ENCODE measurements at places on chromosomes 5 and 9. TPM values are rescaled to one million over a fixed set of nuclear protein-coding genes. Genes with fewer than 3 reads are reported as not detected.

Gene FAM169A
- 7.5 TPM for total RNA-seq

Gene CCDC69
- 68.4 TPM for total RNA-seq

Gene TXNDC8
- total RNA-seq, result not detected

Gene ARSK
- 5.0 TPM for total RNA-seq

Gene ITK
- total RNA-seq, result 34.1 TPM

Gene DDX4
- not detected for total RNA-seq

GRCh38 chr9:129783516-129784361 is 19.2 kb upstream of the TOR1B start:
- H3K4me3 ChIP-seq, result no peak overlapping the region
- no peaks in the 10 kb centered on the region for H3K36me3 ChIP-seq
- no peaks in the 10 kb centered on the region for H3K4me1 ChIP-seq
- H3K27me3 ChIP-seq, result no peaks in the 10 kb centered on the region
- DNase-seq, result peak; percentile 84

- H3K27ac ChIP-seq, result no peak overlapping the region
- H3K27me3 ChIP-seq, result no peaks in the 10 kb centered on the region
- peaks cover 35% of the 10 kb centered on the region for H3K36me3 ChIP-seq
- DNase-seq, result no peak
These were observed 1.0 kb upstream of the HK3 start for GRCh38 chr5:176899946-176900779.

DNA sequence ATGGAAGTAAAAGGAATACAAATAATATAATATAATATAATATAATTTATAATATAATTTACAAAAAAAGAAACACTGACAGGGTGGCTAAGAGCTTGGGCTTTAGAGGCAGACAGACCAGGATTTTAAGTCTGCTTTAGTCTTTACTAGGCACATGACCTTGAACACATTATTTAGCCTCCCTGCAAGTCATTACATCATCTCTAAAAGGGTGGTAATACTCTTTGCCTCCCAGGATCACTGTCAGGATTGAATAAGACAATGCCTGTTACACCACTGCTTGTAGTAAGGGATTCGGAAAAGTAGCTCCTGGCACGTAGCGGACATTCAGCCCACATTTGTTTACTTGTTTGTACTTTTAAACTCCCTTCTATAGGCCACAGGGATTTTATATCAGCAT is 199.8 kb downstream of the GRIA1 start:
- no peaks in the 10 kb centered on the region for H3K27me3 ChIP-seq
- DNase-seq, result no peak
- H3K4me1 ChIP-seq, result no peaks in the 10 kb centered on the region
- no peaks in the 10 kb centered on the region for H3K36me3 ChIP-seq

- H3K4me1 ChIP-seq, result peaks cover 6% of the 10 kb centered on the region
- no peak overlapping the region for H3K4me3 ChIP-seq
- H3K27me3 ChIP-seq, result no peaks in the 10 kb centered on the region
- no peaks in the 10 kb centered on the region for H3K36me3 ChIP-seq
- H3K27ac ChIP-seq, result no peak overlapping the region
These were observed 51.5 kb downstream of the MLLT3 start for GRCh38 chr9:20570756-20571155.

GRCh38 chr5:173853370-173854131 is 34.6 kb upstream of the CPEB4 start:
- no peak overlapping the region for H3K27ac ChIP-seq
- H3K27me3 ChIP-seq, result peaks cover 3% of the 10 kb centered on the region
- no peak overlapping the region for H3K4me3 ChIP-seq
- H3K4me1 ChIP-seq, result peaks cover 5% of the 10 kb centered on the region
- no peaks in the 10 kb centered on the region for H3K36me3 ChIP-seq
- DNase-seq, result no peak

DNA sequence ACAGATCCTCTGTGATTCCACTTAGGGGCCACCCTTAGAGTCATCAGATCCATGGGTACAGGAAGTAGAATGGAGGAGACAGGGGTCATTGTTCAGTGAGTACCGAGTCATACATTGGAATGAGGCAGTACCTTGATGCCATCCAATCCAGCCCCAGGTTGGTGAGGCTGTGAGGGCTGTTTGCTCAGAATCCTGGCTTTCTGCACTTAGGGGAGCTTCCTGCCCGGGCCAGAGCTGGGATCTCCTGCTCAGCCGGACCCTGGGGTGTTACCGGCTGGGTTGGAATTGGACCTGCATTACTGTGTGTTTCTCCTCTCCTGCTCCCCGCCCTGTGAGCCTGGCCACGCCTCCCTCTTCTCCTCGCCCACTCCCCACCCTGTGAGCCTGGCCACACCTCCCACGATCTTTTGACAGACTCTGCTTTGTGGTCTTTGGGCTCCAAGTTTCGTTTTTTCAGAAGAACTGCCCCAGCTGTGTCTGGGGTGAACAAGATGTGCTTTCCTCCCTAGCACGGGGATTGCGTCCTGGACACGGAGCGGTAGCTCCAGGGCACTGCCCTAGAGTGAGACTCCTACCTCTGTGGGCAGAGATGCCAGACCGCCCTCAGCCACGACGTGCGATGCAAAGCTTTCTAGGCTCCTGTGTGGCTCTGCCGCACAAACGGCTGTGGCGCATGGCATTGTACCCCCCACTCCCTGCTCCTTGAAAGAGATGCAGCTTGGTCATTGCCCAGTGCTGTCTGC is 15.4 kb downstream of the TRAF2 start:
- no peaks in the 10 kb centered on the region for H3K27me3 ChIP-seq
- peak; percentile 83 for DNase-seq
- peaks cover 55% of the 10 kb centered on the region for H3K4me1 ChIP-seq
- H3K4me3 ChIP-seq, result no peak overlapping the region
- peak overlapping the region; percentile 92 for H3K27ac ChIP-seq
- H3K36me3 ChIP-seq, result peaks cover 58% of the 10 kb centered on the region

GRCh38 chr5:141349917-141350619 is at the start of gene PCDHGB1:
TSS of gene PCDHGB1 (plus strand) at chr5:141350099. CDS start at chr5:141350261, 162 bp downstream.
- H3K4me3 ChIP-seq, result no peak within 1 kb of the TSS
- DNase-seq, result no peak
- no peak within 1 kb of the TSS for H3K27ac ChIP-seq
- H3K4me1 ChIP-seq, result no peaks in the 10 kb centered on the region
- H3K27me3 ChIP-seq, result peaks cover 95% of the 10 kb centered on the region
- no peaks in the 10 kb centered on the region for H3K36me3 ChIP-seq

DNA sequence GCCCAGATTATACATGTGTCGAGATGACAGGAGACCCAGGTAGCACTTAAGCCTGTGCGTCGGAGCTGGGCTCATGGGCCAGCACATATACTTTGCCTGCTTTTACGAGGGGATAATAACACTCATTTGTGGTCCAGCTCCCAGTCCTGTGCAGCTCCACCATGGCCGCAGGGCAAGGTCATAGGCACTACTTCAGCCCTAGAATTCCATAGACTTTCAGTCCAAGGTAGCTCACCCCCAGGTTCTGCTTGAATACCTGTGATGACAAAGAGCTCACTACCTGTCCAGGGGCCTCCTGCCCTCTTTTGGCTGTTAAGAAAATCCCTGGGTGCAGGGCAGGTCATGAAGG is 1.7 kb downstream of the CORO2A start:
- no peaks in the 10 kb centered on the region for H3K36me3 ChIP-seq
- no peaks in the 10 kb centered on the region for H3K27me3 ChIP-seq

- no peak overlapping the region for H3K27ac ChIP-seq
- H3K36me3 ChIP-seq, result peaks cover 26% of the 10 kb centered on the region
- H3K4me3 ChIP-seq, result no peak overlapping the region
- H3K4me1 ChIP-seq, result peaks cover 29% of the 10 kb centered on the region
- no peak for DNase-seq
- no peaks in the 10 kb centered on the region for H3K27me3 ChIP-seq
These were observed 161.3 kb upstream of the OTULINL start for GRCh38 chr5:14420101-14420811.

DNA sequence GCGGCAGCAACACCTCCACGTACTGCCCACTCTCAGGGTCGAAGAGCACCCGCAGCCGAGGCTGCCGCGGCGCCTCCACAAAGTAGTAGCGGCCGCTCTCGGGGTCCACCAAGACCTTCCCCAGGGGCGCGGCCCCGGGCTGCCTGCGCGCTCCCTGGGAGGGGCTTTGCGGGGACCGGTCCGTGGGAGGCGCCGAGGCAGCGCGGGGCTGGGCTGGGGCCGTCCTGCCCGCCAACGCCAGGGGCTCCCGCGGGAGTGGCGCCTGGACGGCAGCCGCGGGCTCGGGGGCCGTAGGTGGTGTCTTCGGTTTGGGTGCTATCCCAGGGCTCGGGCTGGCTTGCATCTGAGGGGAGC is 2.6 kb upstream of the MZB1 start:
- peaks cover 73% of the 10 kb centered on the region for H3K4me1 ChIP-seq
- H3K4me3 ChIP-seq, result peak overlapping the region; percentile 56
- peak overlapping the region; percentile 61 for H3K27ac ChIP-seq
- H3K27me3 ChIP-seq, result peaks cover 19% of the 10 kb centered on the region

- DNase-seq, result no peak
- no peaks in the 10 kb centered on the region for H3K4me1 ChIP-seq
- H3K27me3 ChIP-seq, result no peaks in the 10 kb centered on the region
- H3K27ac ChIP-seq, result no peak overlapping the region
These were observed 33.0 kb upstream of the SLC1A3 start for GRCh38 chr5:36573438-36573837.

GRCh38 chr5:175394601-175395000 is 49.4 kb downstream of the DRD1 start:
- no peaks in the 10 kb centered on the region for H3K36me3 ChIP-seq
- peaks cover 3% of the 10 kb centered on the region for H3K27me3 ChIP-seq
- no peak overlapping the region for H3K27ac ChIP-seq
- no peaks in the 10 kb centered on the region for H3K4me1 ChIP-seq
